A172 (cell line): ENCODE measurements at places on chromosomes 11 and 22.

GRCh38 chr11:68524681-68525080 is 64.1 kb downstream of the PPP6R3 start:
- no peak for DNase-seq

DNA sequence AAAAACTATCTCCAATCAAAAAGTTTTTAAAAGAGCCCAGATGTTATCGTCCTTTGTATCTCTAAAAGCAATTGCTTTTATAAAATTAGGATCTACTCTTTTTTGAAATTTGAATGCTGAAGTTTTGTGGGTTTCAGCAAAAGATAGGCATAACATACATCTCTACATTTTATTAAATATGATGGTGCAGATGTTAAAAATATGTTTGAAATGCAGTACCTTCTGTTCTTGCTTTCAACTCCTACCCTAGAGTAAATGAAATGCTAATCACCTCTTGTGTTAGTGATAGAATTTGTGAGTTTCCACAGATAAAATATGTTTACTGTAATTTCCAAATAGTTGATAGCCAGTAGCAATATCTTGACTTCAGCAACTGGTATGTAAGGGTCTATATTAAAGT is 95.7 kb upstream of the VPREB1 start:
- DNase-seq: no peak

- DNase-seq: no peak
Observed at GRCh38 chr11:113472471-113472870, 2.7 kb downstream of the DRD2 start.

GRCh38 chr11:66745356-66746235 is 16.6 kb upstream of the SPTBN2 start:
- DNase-seq: peak; percentile 21

DNA sequence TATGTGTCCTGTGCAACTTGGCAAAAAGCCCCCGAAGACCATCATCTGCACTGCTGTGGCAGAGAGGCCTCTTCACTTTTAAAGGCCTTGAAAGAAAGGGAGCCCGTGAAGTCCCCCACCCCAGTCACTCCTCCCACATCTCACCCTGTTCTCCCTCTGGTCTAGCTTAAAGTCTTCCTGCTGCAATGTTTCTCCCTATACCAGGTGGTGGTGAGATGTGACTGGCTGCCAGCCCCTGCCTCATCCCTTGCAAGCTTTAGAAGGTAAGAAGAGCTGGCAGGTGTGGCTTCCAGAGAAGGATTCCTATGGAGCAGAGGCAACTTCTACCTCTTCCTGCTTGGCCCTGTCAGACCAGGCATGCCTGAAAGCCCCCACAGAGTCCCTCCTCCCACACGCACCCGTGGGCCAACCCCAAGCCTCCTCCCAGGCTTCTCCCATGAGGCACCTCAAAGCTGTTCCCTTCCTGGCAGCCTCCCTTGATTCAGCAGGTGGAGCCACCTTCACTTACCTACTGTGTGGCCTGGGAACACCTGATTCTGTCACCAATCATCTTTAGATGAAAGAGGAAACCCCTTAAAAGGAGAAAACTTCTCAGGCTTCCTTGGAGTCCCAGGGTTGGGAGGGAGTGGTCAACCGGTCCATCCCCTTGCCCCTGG is 4.0 kb upstream of the TRIM29 start:
- DNase-seq: no peak

GRCh38 chr11:129769059-129769458 is 46.6 kb upstream of the TMEM45B start:
- no peak for DNase-seq
